ENCODE measurements at places on chromosomes 4 and X. TPM values are rescaled to one million over a fixed set of nuclear protein-coding genes. Genes with fewer than 3 reads are reported as not detected.

EMCN gene
- 3.4 TPM for polyA plus RNA-seq

PRICKLE3 gene
- polyA plus RNA-seq: not detected

SYP gene
- polyA plus RNA-seq: 102 TPM

AREG gene
- polyA plus RNA-seq: 1.8 TPM

FAM53A gene
- not detected for polyA plus RNA-seq
